C1 segment of cervical spinal cord (tissue), 14 donors: ENCODE measurements at places on chromosomes 11 and 22.

- no peak for DNase-seq
Observed at GRCh38 chr11:35288309-35288708, 131.0 kb downstream of the SLC1A2 start.

GRCh38 chr22:38272373-38273134 is at the start of gene TMEM184B:
Gene TMEM184B (minus strand): TSS chr22:38273010. CDS start chr22:38247961, 25,049 bp downstream.
- DNase-seq: peak; percentile 81

DNA sequence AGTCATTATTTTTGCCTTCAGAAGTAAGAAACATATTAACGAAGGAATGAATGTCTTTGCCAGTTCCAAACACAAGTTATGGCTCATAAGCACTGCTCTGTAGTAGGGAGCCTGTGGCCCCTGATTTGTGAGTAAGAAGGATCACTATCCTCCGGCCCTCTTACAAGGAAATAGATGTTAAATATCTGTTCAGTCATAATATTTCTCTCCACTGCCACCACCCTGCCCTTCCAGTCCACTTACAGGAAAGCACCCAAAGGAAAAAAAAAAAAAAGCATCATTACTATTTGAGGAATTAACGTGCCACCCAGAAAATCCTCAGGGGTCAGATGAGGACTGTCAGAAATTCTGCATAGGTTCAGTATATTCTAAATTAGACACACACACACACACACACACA is 123.4 kb downstream of the ETS1 start:
- DNase-seq: no peak

- no peak for DNase-seq
Observed at GRCh38 chr11:106821291-106821690, 197.0 kb downstream of the GUCY1A2 start.

DNA sequence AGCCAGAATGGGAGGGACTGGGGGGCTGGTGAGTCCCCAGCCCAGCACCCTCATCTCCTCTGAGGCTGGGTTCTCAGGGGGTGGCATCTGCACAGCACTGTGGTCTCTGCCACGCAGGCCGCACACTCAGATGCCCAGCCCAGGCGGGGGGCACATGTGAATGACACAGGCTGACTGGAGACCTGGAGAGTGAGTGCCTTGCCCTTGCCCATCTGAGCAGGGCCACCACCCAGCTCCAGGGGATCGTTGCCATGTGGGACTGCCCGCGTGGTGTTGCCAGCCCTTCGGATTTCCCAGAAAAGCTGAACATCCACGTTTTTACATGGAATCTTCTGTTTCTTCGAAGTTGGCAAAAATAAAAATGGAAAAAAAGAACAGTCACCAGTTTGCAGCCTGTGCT is 18.9 kb downstream of the PRDM11 start:
- no peak for DNase-seq

- no peak for DNase-seq
Observed at GRCh38 chr11:120914601-120915000, 109.3 kb upstream of the TBCEL start.

DNA sequence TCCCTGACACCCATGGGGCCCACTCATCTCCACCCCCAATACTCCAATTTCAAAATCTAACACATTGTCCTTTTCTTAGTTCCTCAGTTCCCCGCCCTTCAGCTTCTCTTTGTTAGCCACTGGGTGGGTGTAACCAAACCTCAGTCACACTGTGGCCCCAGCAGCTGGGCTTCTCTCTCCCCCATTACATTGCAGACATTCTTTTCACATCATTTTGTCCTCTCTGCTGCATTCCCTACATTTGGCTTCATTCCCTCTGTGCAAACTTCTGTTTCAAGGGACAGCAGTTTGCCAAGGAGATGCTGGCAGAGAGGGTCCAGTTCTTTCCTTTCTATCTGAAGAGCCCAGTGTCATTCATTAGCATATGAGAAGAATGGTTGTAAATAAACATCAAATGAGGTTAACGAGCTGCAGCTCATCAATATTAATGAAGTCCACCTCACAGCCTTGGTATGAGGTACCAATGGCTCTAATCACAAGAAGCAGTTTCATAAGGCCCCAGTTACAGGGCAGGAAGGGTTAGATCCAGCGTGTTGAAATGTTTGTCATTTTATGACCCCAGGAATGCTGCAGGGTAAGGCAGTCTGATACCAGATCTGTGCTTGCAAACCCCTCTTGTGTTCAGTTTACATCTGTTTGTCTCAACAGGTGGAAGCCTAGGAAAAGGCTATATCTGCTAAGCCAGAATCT is 72.3 kb downstream of the ARFGAP2 start:
- peak; percentile 18 for DNase-seq

DNA sequence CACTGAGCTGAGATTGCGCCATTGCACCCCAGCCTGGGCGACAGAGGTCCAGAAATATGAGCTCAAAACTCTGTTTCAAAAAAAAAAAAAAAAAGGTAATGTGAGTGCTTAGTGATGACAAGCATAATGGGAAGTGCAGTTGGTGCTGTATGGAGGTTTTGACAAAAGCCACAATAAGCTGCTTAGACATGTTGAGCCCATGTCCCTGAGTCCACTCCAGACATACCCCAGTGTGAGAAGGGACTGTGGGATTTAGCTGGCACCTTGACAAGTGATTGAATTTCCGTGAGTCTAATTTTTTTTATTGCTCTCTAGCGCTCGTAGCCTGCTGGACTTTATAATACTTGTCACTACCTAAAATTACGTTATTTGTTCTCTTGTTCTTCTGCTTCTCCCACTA is 15.1 kb upstream of the LGR4 start:
- no peak for DNase-seq

DNA sequence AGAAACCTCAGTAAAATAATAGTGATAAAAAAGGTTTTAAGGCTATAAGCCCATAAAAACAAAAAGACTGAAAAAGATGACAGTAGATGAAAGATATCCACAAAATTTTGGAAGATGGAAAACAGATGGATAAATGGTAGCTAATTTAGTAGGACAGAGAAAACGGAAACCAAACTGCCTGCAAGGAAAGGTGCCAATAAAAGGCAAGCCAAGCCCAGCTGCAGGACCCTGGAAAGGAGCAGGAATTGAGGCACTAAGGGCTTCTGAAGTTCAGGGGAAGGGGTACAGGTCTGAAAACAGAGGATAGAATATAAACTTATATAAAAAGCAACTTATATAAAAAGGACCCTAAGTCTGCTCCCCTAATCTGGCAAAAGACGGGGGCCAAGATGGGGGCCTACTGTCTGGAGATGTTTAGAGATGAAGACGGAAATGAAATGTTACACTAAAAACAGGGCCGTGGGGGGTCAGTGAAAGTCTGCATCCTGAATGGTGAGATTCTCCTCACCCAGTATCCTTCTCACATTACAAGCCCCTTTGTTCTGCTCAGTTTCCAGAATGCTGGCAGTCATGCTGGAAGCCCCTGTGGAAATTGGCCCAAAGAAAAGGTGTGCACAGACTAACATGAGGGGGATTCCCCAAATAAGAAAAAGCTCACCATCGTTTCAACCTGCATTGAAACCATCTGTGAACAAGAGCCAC is 269.3 kb upstream of the PITPNB start:
- DNase-seq: no peak

- no peak for DNase-seq
Observed at GRCh38 chr22:44891293-44891747, 118.5 kb downstream of the PHF21B start.

DNA sequence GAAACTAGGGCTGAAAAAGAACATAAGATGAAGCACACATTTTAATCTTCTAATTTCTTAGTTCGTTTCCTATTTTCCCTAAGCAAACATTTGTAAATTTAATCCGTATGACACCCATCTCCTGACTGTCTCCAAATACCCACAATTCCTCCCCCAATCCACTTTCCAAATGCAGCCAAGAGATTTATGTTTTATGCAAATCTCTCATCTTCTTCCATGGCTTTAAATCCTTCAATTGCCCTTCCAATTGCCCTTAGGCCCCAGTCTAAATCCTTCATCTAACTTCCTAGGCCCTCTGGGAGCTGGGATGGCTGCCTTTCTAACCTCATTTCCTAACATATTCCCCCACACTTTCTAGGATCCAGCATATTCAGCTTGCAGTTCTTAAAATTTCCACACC is 18.0 kb upstream of the POU2AF1 start:
- DNase-seq: no peak

- DNase-seq: no peak
Observed at GRCh38 chr11:85028329-85029101, 598.6 kb downstream of the DLG2 start.

DNA sequence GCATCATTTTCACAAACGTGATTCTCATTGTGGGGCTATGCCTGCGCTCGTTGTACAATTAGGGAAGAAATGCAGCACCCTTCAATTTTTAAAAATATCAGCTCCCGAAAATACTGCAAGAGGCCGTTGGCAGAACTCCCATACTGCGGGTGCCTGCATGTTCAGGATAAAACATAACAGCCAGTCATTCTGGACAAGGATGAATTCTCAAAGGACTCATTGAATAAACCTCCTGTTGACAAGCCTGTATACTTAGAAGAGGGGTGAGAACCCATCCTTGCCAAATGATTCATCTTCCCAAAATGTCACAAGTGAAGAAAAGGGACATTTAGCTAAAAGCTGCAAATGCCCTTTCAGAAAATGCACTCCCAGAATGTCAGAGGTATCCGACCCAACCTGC is 141.9 kb downstream of the CSNK2A3 start:
- DNase-seq: no peak
